Fibroblast of lung (primary cell): ENCODE measurements at places on chromosomes 7 and 10.

DNA sequence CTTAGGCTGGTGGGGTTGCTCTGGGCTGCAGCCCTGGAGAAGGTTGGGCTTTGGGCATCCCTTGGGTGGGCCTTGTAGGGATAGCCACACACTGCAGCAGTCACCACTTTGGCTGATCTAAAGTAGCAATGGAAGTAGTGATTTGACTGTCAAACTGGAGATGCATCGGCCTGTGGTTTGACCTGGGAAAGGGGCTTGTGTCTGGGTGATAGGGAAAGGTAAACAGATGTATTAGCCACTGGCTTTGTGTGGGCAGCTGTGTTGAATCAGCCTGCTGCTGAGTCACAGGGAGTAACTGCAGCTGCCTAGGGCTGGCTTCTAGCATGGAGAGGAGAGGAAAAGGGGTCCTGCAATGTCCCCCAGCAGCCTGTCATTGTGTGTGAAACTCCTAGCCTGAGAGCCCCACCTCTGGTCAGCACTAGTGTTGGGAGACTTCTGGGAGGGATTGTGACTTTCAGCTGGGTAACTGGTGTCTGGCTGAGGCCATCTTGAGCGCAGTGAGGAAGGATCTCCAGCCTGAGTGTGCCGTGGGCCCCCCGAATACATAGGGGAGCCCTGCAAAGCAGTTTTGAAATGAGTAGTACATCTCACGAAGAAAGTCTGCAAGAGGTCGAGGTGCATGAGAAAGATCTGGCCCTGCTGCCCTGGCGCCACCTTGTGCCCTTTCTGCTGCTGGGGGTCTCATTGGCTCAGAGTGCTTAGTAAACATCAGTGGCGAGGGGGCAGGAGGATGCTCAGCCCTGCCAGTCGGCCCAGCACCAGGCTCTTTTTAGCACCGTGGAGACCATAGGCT lies 117.3 kb downstream of the FANK1 start:
- peak; percentile 97 for DNase-seq
- H3K36me3 ChIP-seq: no peaks in the 10 kb centered on the region
- peaks cover 15% of the 10 kb centered on the region for H3K4me1 ChIP-seq
- H3K27ac ChIP-seq: no peak overlapping the region
- H3K27me3 ChIP-seq: no peaks in the 10 kb centered on the region

DNA sequence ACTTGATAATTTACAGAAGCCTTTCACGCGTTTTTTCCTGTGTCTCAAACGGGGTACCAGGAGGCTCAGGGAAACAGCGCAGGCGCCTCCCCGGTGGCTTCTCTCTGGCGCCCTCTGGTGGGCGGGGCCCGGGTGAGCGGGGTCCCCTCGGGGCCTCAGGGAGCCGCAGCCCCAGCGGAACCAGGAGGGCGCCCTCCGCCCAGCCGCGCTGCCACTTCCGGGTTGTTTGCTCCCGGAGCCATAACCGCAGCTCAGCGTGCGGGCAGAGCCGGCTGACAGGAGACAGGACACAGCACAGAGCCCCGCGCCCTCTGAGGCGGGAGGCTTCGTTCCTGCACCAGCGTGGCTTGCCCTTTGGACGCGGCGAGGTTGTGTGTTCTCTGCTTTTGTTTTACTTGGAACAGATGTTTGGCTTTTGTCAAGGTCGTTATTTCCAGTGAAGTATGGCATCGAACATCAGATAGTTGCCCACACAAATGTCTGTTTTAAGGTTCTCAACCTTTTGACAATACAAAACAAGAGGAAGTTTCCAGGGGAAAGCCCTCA lies 6.9 kb upstream of the CYP2E1 start:
- H3K4me1 ChIP-seq: no peaks in the 10 kb centered on the region
- H3K36me3 ChIP-seq: no peaks in the 10 kb centered on the region

DNA sequence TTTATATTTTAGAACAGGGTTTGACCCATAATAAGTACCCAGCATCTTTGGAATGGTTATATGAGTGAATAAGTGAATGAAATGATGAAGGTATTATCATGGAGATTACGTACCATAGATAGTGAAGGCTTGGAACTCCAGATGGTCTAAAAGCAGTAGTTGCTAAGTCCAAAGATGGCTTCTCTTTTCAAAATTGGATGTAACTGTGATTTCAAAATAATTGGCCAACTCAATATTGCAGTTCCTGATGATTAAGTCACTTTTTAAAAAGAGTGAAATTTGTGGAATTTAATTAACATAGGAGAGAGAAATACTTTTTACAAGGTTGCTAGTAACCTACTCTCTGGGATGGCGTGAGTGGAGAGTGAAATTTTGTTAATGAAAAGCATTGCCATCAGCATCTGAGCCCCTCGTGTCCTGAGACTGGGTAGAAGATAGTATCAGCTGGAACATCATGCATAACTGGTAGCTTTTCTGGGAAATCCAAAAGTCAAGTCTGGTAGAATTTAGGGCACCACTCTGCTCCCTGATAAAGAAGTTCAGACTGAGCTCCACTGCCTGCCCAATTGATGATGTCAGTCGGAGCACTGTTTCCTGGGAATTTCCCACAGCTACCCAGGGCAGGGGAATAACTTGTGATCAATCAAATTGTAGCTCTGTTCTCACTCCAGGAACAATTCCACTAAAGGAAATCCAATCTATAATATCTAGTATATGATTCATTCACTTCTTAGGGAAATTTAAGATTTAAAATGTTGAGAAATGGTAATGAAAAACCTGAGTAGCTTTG lies 3.2 kb downstream of the GPR141 start:
- no peak overlapping the region for H3K27ac ChIP-seq
- no peak for DNase-seq
- H3K4me3 ChIP-seq: no peak overlapping the region
- H3K27me3 ChIP-seq: no peaks in the 10 kb centered on the region
- no peaks in the 10 kb centered on the region for H3K36me3 ChIP-seq

GRCh38 chr7:112019932-112020331 lies 186.3 kb downstream of the DOCK4 start:
- H3K27me3 ChIP-seq: no peaks in the 10 kb centered on the region
- H3K4me3 ChIP-seq: no peak overlapping the region
- no peak for DNase-seq
- peaks cover 5% of the 10 kb centered on the region for H3K4me1 ChIP-seq

GRCh38 chr10:96266118-96266770 lies 5.1 kb downstream of the BLNK start:
- no peak overlapping the region for H3K4me3 ChIP-seq
- H3K27ac ChIP-seq: no peak overlapping the region
- no peaks in the 10 kb centered on the region for H3K36me3 ChIP-seq

GRCh38 chr10:58531084-58531695 lies 18.5 kb downstream of the BICC1 start:
- no peak overlapping the region for H3K4me3 ChIP-seq
- H3K4me1 ChIP-seq: no peaks in the 10 kb centered on the region
- no peaks in the 10 kb centered on the region for H3K36me3 ChIP-seq
- no peak overlapping the region for H3K27ac ChIP-seq
- peak; percentile 76 for DNase-seq

GRCh38 chr7:94577357-94577756 lies 67.7 kb downstream of the CASD1 start:
- H3K27ac ChIP-seq: no peak overlapping the region
- H3K36me3 ChIP-seq: no peaks in the 10 kb centered on the region
- no peak overlapping the region for H3K4me3 ChIP-seq
- no peak for DNase-seq
- no peaks in the 10 kb centered on the region for H3K27me3 ChIP-seq

GRCh38 chr7:93544691-93545090 lies 29.8 kb downstream of the CALCR start:
- H3K4me3 ChIP-seq: no peak overlapping the region
- H3K27ac ChIP-seq: no peak overlapping the region
- no peaks in the 10 kb centered on the region for H3K27me3 ChIP-seq
- no peak for DNase-seq
- no peaks in the 10 kb centered on the region for H3K36me3 ChIP-seq

DNA sequence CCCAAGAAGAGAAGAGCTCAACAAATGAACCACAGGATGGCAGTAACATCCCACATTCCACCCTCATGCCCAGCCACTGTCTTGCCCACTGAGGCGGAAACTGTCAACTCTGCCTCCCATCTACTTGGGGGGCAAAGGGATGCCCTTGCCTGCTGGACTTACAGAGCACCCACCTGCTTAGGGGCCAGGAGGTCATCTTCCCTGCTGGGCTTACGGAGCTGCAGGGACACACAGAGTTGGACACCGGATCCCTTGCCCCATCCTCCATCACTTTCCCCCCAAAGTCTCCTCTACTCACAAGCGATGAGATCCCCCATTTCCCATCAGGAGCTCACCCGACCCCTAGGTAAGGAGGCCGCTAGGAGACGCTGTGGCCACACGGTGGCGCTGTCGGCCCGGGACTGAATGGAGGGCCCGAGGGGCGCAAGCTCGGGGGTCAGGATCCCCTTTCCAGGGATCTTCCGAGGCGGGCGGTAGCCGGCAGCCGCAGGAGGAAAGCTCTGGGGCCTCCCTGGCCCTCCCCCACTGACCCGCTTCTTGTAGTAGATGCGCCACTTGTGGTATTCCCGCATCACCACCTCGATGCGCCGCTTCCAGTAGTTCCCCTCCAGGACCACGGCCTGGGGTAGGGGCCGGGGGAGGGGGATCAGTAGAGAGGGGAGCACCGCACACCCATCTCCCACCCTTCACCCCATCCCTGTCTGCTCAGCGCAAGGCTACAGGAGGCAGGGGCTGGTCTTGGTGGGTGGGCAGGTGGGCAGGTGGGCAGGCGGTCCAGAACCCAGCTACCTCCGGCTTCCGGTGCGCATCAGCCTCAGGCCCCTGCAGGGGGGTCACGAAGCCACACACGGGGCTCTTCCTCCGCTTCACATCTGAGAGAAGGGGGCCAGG lies 17.3 kb downstream of the MLXIPL start:
- peak; percentile 34 for DNase-seq
- H3K4me3 ChIP-seq: peak overlapping the region; percentile 7

GRCh38 chr7:39306016-39306570 lies 260.1 kb upstream of the YAE1 start:
- no peaks in the 10 kb centered on the region for H3K36me3 ChIP-seq
- DNase-seq: no peak
- no peak overlapping the region for H3K27ac ChIP-seq
- no peaks in the 10 kb centered on the region for H3K27me3 ChIP-seq
